ENCODE measurements at places on chromosomes 2 and 18.
A peak's percentile ranks its signal among the peaks of the same experiment; 100 is the strongest.

DNA sequence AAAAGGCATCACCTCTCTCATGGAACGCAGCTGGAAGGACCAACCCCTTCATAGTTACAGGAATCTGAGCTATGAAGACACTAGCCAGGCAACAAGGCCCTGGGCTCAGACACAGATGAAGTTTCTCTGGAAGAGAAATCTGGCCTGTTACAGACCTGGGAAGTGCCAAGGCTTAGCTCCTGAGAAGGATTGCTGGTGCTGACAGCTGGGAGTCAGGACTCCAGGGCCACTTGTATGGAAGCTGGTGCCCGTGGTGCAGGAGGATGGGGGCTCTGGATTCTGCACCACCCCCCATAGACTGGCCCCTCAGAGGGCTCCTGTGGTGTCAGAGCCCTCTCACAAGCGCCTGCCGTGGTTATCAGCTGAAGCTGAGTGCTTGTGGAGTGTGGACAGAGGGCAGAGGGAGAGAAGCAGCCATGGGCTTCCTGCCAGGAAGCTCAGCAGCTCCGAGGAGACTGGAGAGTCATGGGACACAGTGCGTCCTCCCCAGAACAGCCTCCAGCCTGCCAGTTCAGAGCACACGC, 87.3 kb upstream of the LCLAT1 start:
- no peak for DNase-seq

DNA sequence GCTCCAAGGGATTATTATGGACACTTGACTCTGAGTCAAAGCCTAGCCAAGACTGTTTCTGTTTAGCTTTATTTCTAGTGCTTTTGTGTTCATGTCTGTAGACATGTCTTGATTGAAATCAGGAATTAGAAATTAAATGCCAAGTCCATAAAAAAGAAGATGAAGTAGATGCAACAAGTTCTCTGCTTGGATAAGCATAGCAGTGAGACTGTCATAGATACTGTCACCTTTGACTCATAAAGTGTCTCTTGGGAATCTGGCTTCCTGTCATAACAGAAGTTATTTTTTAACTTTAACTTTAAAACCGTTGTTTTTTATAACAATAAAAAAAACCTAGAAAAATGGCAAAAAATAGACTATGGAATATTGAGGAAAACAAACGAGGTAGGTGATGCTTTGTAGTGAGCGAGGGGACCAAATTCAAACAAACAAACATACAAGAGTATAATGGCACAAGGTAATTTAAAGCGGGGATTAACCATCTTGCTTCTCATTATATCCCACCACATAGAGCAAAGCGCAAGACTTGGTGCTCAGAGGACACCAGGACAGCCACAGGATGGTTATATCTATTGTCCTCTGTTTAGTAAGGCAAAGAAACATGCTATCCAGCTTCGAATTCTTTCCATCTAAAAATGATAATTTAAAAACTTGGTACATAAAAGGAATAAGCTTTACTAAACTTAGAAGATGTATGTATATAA, 64.6 kb downstream of the CD226 start:
- no peak for DNase-seq

GRCh38 chr2:81327911-81328310, 1023.4 kb upstream of the LRRTM1 start:
- DNase-seq, result no peak

DNA sequence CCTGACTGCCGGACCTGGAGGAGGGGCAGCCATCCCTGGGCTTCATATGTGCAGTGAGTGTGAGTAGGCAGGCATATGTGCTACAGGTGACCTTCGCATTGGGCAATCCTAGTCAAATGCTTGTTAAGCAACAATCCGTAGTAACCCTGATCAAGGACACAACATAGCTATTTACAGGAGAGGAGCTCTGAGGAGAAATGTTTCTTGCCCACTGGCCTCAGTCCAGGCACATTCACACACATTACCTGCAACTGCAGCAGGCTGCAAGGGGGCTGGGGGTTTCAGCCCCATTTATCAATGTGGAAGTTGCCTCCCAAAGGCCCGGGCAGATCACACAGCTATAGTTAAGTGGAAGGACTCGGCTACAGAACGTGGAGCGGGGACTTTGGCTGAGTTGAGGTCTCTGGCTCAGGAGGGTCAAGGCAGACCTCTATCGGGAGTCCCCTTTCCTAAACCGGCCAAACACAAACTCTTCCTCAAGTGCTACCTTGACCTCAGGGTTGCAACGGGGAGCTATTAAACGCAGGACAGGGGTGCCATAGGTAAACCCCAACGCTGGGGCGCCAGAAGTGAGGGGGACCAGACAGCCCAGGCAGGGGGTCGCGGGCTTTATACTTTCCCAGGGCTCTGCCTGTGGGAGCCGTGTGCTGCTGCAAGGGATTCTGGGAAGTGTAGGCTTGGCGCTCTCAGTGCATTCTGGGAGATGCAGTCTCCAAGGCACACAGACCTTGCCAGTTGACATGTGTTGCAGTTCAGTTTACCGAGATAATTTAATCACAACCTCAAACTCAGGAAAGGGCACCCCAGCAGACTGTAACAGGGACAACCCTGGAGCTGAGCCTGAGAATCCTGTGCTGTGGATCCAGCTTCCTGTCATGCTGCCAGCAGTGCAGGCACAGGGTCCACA, 9.4 kb downstream of the KHK start:
- DNase-seq, result peak; percentile 12

DNA sequence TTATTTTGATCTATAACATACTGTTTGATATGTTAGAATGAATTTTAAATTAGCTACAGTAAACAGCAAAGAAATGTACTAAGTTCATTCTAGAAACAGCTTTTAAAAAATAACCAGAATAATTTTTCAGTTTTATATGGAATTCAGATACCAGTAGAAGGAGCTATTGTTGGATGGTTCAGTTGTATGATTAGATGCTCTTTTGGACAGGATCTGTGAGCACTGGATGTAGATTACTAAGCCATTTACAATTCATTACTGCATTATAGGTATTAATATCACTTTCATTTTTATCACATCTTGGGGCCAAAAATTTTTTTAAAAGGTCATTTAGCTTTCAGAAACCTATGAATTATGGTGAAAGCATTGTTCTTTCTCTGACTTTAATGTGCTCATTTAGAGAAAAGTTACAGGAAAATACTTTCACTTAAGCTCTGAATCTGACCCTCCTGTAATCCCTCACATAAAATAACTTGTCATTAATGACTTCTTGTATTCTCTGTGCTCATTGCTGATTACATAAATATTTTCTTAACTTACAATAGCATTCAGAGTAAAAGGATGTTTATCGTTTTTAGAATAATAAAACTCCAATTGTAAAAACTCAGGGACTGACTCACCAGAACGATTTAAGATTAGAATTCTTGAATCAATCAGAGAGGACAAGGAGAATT, 750.2 kb downstream of the SLC4A3 start:
- no peak for DNase-seq

GRCh38 chr2:152627351-152627957, 89.8 kb downstream of the PRPF40A start:
- DNase-seq, result no peak

DNA sequence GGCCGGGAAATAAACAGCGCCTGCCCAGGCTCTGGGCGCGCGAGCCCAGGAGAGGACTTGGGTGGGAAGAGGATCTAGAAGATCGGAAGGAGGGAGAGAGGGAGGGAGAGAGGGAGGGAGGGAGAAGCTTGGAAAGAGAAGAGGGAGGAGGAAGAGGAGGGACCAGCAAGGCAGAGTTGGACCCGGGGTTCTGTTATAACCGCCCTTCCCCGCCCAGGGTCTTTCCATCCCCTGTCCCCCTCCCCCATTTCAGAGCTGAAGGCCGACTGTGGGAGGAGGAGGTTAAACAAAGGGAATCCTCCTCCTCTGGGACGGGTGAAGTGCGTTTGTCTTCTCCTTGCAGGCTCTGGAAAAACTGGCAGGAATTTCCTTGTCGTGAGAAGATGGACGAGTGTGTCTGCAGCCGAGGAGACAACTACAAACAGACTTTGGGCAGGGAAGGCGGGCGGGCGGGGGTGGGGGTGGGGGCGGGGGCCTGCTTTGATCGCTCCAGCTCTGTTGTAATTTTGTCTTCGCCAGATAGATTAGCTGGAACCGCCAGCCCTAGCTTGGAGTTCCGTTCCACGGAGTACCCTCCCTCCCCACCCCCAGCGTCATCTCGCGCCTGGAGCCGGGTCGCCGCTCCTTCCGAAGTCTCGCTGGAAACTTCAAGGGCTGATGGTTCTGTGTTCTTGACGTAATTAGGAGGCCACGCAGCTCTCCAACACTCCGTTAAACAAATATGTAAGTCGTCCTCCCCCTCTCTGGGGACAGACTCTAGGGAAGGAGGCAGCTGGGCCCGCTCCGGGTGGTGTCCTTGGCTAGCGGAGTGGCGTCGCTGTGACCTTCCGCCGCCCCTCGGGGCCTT, 6.4 kb upstream of the SP9 start:
- DNase-seq, result no peak

- peak; percentile 34 for DNase-seq
Measured at GRCh38 chr2:105749583-105750400, 5.1 kb downstream of the NCK2 start.

- DNase-seq, result no peak
Measured at GRCh38 chr2:68750592-68751396, 16.2 kb downstream of the ARHGAP25 start.

DNA sequence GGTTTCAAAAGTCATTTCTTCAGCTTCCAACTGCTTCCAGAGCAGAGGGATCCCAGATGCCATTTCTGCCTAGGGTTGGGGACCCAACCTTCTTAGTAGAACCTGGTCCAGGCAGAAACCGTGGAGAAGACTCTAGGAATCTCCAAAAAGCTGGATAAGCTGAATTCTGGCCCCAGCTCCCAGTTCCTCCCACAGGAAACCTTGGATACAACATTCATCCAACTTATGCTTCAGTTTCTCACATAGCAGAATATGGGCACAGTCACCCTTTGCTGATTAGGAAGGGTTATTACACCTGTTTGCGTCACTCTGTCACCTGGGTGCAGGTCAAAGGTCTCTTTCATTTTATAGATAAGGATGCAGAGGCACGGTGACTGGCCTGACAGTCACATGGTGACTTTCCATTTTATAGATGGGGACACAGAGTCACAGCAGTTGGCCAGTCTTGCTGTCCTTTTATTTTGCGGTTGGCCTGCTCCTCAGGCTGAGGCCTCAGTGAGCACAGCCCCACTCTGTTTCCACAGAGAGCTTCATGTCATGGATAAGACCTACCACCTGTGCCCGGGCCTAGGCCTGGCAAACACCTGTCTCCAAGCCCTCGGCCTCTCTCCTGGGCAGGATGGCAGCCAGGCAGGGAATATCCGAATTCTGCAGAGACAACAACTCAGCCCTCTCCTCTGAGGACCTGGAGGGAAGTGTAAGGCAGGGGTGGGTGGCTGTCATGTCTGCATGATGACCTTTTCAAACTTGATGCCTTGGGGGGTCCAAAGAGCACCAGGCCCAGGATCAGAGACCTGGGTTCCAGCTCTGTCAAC, 148.8 kb downstream of the SMAD7 start:
- no peak for DNase-seq

- no peak for DNase-seq
Measured at GRCh38 chr2:11695576-11695975, 25.6 kb upstream of the NTSR2 start.

DNA sequence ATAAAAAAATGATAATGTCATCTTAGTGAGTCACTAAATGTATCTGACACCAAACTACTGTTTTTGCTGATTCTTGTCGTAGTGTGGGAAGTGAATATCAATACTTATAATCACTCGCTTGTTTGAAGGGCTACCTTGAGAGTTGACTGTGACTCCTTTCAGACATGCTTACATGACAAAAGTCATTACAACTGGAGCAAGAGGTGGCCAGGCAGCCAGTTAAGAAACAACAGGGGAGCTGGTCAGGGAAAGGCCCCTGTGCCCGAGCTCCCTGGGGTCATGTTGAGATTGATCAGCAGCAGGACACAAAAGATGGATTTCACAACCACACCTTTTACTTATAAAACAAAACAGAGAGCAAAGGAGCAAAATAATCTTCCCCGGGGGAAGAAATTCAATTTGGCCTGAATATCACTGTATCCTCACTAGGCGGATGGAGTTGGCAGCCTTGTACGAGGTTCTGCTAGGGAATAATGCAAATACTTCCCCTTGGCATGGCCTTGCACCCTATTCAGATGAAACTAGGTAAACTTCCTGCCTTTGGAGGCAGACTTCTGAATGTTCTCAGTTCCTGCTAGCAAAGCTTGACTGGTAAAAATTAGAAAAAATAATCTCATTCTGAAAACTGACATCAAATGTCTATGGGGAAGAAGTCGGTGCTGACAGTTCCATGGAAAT, 101.2 kb downstream of the DYNC1I2 start:
- DNase-seq, result no peak

GRCh38 chr2:156401861-156402260, 34.3 kb upstream of the GPD2 start:
- no peak for DNase-seq

DNA sequence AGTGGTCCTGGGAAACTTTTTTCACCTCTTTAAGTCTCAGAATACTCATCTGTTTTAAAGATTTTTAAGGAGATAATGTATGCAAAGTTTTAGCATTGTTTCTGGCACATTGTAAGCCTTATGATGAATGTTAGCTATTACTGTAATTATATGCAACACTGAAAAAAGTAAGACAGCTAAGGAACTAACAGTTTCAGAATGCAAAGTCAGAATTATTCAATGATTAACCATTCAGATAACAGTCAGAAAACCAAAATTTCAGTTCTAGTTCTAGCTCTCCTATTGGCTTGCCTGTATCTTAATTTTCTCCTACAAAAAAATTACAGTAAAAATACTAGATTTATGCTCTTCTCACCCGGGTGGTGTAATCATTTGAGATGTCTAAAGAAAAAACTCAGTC, 101.1 kb downstream of the SLC4A10 start:
- DNase-seq, result no peak

DNA sequence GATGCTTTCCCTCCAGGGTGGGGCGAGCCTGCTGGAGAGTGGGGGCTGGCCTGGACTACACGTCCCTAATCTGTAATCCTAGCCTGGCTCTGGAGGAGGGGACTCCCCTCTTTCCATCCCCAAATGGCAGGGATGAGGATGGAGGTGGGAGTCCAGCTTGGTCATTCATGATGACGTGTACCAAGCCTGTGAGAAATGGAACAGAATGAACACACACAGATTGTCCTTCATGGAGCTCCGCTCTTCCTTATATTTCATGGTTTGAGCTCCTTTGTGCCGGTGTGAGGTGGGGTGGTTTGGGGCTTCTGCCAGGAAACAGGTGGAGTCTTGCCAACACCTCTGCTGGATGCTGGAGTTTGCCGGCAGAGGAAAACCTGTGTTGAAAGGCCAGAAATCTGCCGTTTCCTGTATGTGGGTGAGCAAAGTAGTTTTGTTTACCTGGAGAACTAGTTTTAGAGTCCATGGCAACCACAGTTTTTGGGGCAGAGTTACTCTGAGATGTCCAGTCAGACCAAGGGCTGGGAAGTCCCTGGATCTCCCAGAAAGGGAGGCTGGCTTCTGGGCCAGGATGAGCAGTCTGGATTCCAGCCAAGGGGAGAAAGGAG, 417.6 kb upstream of the MEX3C start:
- no peak for DNase-seq

GRCh38 chr2:174392706-174393105, 2.8 kb upstream of the SCRN3 start:
- no peak for DNase-seq

DNA sequence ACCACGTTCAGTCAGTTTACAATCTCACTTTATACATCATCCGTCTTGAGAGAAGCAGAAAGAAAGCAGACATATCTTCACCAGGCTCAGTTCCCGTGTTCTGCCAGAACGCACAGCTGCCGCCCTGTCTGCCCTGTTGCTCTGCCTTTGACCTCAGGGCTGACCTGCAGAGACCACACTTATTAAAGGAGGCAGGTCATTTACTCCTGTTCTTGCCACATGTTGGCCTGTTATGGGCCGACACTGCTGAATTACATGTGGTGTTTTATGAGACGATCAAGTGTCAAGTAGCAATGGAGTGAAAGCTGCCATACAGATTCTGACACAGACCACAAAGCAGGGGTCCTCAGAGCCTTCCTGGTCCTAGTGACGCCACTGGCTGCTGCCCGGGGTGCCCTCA, 232.2 kb downstream of the TTC32 start:
- no peak for DNase-seq
